ENCODE measurements at places on chromosomes 1 and 21.

DNA sequence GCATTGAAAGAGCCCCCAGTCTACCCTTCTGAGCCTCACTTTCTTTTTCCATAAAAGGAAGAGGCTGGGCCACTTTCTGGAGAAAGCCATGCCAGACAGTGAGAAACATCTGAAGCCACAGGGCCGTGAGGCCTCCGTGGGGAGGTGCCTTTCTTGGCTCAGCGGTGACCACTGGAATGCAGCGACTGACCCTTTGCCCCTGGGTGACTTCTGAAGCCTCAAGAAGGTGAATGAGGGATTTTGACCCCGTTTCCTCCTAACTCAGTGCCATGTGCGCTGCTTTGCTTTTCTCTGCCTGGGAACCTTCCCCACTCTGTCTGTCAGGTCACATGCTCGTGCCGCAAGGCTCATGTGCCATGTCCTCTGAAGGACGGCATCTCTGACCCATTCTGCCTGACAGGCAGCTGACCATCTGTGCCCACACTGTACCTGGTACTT, 44.7 kb upstream of the A3GALT2 start:
- no peak for DNase-seq

- no peak for DNase-seq
Observed at GRCh38 chr1:197331565-197331964, 63.5 kb downstream of the CRB1 start.

DNA sequence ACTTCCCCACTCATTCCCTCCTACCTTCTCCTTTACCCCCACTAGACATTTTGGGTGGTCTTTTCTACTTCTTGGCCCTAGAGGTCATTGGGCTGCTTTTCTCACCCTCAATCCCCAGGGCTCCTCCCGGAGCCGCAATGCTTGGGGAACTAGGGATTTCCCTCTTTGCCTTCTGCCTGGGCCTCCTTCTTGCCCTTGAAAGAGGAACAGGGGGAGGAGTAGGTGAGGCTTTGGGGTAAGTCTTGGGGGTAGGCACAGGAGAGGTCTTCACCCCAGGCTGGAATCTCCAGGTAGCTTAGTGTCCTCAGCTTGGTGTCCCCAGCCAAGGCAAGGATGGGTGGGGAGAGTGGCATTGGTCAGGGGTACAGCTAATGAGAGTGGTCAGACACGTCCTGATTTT, 56.2 kb upstream of the EPS8L3 start:
- no peak for DNase-seq

- DNase-seq: no peak
Observed at GRCh38 chr1:103353391-103353790, 172.1 kb upstream of the RNPC3 start.

- DNase-seq: peak; percentile 72
Observed at GRCh38 chr1:231724876-231725647, 98.5 kb downstream of the DISC1 start.

GRCh38 chr1:184889902-184890301, 84.4 kb downstream of the NIBAN1 start:
- no peak for DNase-seq

GRCh38 chr1:158180741-158181576, at the start of gene CD1D:
Gene CD1D, plus strand, starts transcription at chr1:158180895. Its CDS starts 207 bp downstream, at chr1:158181102.
- DNase-seq: peak; percentile 70

- DNase-seq: no peak
Observed at GRCh38 chr1:57118948-57119603, 153.3 kb upstream of the C8B start.

GRCh38 chr1:87436534-87436933, 107.9 kb downstream of the LMO4 start:
- no peak for DNase-seq

DNA sequence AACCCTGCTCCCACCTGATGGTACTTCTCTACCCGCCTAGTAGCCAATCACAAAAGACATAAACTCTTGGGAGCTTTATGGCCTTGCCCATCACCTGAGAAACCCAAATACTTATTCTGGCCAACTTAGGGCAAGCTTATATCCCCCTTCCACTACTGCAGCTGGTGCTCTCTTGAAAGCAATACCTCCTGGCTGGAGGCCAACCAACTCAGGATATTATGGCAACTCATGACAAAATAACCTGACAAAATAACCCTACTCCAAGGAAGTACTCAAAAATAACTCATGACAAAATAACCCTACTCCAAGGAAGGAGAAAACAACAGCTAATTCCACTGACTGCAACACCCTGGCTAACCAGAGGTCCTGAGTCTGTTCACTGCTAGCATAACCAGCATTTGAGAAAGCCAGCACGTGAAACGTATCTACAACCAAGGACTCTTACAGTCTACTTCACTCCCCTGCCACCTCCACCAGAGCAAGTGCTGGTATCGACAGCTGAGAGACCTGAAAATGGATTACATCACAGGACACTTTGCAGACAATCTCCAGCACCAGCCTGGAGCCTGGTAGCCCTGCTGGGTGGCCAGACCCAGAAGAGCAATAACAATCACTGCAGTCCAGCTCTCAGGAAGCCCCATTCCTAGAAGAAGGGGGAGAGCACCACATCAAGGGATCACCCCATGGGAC, 179.9 kb downstream of the COL24A1 start:
- DNase-seq: no peak

- DNase-seq: no peak
Observed at GRCh38 chr1:207026104-207026534, 6.4 kb downstream of the C1orf116 start.

DNA sequence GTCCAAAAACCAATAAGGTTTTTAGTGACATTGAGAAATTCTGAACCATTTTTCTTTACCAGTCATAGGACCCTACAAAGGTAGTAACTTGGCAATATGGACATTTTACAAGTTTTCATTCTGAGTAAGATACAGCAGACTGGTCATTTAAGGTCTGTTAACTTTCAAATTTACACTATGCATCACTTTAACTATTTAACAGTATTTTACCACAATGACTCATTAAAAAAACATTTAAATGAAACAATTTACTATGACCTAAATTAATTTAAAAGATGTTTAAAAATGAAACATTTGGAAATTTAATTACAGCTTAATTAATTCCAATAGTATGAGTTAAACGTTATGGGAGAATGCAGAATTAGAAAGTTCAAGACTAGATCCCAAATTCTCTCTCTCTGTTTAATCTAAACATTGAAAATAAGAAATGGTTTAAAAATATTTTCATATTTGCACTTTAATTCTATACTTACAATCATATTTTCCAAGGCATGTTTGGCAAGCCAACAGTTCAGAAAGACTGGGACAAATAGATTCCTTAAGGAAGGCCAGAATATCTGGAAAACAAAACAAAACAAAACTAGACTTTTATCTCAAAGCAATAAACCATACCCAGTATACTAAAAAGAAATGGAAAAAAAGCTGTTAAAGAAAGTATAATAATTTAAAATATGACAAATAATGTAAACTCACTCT, 140.9 kb downstream of the KCNT2 start:
- DNase-seq: no peak

DNA sequence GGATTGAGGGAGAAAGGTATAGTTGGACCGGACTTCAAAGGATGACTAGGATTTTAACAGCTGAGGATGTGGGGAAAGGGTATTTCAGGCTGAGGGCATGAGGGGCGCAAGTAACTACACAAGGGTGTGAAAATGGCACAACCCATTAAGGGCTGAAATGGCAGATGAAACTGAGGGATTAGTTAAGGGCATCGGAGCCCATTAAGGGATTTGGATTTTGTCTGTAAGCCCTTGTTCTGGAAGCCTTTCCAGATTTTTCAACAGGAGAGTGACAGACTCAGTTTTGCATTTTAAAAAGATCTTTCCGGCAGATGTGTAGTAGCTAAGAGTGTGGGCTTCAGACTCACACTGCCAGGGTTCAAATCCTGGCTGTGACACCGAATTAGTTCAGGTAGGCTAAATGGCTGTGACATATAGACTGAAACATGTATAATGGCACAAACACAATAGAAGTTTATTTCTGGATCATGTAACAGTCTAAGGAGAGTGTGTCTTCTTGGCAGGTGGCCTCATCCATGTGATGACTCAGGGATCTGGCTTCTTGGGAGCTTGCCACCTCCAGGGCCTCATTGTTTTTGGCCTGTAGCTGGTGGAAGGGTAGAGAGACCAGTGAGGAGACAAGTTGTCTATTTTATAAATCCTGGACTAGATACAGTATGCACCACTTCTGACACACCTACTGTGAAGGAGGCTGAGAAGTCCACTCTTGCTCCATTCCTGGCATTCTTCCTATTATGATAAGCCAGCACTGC, 49.6 kb downstream of the UBE2T start:
- no peak for DNase-seq

DNA sequence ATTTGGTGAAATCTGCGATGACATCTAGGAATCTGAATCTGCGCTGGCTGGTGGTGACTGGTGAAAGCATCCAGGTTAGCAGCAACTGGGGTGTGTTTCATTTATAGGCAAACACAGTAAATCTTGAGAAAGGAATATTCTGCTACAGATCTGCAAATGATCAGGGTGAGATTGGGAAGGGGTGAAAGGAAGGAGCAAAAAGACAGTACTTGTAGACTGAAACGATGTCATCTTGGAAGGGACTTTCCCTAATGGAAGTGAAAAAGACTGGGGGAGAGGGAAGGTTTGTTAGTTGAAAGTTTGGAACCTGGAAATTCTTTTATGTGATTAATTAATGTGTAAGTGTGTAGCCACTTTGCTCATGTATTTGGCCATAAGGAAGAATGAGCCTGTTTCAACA, 228.3 kb downstream of the FMN2 start:
- no peak for DNase-seq

- DNase-seq: no peak
Observed at GRCh38 chr1:40413527-40414252, 36.6 kb upstream of the ZFP69B start.

DNA sequence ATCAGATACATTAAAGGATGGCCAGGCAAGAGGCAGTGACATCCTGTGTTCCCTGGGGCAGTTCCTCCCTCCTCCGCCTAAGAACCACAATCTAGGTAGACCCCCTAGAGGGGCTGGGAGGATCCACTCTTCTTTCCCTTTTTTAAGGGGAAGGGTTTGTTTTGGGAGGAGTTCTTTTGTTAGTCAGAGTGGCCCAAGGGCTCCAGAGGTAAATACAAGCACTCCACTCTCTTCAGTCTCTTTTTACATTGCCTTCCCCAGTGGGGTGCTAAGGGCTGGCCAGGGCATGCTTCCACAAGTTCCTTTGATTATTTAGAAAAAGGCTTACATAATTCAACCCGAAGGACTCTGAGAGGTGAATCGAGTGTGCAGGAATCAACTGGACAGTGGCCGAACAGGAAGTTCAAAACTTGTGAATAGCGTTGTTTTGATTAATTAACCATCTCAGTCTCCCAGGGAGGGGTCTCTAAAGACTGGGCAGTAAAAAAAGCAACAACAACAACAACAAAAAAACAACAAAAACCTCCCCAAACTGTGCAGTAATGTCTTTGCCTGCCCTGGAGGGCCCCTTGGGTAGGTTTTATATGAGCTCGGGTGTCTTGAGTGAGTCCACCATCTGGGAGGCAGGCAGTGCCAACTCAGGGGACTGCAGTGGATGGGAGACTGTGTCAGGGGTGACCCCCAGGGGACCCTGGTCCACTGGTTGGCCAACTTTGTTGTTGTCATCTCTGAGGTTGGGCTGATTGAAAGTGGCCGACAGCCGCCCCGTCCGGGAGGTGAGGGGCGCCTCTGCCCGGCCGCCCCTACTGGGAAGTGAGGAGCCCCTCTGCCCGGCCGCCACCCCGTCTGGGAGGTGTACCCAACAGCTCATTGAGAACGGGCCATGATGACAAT, 33.2 kb upstream of the ENO1 start:
- no peak for DNase-seq

DNA sequence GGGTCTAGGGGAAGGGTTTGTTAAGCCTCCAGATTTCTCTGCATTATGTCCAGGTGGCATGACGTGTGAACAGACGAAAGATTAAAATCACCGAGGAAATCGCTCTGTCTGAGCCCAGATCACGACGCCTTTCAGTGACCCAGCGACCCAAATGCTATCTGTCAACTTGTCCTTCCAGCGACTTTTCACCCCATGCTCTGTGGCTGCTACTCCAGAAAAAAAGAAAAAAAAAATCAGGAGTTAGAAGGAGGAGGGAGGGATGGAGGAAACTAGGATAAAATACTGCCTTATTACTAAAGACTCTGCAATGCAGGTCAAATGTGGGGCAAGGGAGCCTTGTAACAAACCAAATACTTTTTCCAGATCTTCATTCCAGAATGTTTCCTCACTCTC, 352.0 kb downstream of the NUF2 start:
- DNase-seq: no peak

- DNase-seq: no peak
Observed at GRCh38 chr1:6898974-6899539, 113.8 kb downstream of the CAMTA1 start.

DNA sequence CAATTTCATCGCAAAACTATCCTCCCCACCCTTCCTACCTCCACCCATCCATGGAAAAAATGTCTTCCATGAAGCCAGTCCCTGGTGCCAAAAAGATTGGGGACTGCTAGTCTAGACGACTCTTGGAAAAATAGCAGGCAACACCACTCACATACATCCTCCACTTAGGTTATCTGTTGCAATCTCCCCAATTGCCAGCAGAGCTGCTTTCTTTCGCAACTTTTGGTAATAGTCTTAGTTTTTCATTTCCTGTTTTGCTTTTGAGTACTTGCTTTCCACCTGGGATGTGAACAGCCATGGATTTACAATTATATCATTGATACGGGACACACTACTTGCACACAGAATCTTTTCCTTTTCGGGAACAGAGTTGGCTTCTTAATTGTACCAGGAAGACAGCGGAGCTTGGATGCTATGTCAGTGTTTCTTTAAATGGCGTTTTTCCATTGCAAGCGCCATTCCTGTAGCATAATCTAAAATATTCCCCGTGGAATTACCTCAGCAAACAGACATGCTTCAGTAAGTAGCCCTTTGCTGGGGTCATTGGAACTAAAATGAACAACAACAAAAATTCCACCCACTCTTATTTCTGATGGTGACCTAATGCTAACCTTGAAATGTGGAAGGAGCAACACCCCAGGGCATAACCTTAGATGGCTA, 183.3 kb upstream of the ADGRL2 start:
- DNase-seq: peak; percentile 7

All from hematopoietic multipotent progenitor cell treated with erythropoietin and hydrocortisone succinate and interleukin-3 and kit ligand, for 6 days (in vitro differentiated cells).